Thoracic aorta (tissue), 2 donors: ENCODE measurements at places on chromosomes 6 and 20.

GRCh38 chr6:18034798-18035202 is 47.4 kb upstream of the KIF13A start:
- no peak for DNase-seq

- DNase-seq: no peak
Observed at GRCh38 chr6:42564506-42564825, 637 bp downstream of the UBR2 start.

GRCh38 chr20:21677781-21678180 is 27.7 kb upstream of the PAX1 start:
- DNase-seq: no peak

- no peak for DNase-seq
Observed at GRCh38 chr20:3135507-3136070, 24.1 kb downstream of the FASTKD5 start.

DNA sequence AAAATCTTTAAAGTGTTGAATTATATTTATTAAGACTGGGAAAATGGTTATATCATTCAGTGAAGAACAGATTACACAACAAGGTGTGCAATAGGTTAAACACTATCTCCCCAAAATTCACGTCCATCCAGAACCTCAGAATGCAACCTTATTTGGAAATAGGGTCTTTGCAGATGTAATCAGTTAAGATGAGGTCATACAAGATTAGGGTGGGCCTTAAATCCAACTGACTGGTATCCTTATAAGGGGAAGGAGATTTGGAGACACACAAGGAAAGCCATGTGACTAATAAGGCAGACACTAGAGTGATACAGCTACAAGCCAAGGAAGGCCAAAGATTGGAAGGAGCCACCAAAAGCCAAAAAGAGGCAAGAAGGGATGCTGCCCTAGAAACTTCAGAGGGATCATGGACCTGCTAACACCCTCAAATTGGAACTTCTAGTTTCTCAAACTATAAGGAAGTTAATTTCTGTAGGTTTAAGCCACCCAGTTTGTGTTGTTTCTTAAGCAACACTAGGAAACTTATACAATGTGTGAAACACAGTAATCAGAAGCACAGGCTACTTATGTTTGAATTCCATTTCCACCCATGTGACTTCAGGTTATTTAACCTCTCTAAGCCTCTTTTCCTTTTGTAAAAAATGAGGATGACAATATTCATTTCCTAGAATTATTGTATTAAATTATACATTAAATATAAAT is 16.9 kb downstream of the ILRUN start:
- DNase-seq: no peak

GRCh38 chr20:58778760-58779159 is 71.9 kb downstream of the GNAS-AS1 start:
- DNase-seq: no peak

- DNase-seq: no peak
Observed at GRCh38 chr6:158330016-158330415, 17.8 kb downstream of the TULP4 start.

DNA sequence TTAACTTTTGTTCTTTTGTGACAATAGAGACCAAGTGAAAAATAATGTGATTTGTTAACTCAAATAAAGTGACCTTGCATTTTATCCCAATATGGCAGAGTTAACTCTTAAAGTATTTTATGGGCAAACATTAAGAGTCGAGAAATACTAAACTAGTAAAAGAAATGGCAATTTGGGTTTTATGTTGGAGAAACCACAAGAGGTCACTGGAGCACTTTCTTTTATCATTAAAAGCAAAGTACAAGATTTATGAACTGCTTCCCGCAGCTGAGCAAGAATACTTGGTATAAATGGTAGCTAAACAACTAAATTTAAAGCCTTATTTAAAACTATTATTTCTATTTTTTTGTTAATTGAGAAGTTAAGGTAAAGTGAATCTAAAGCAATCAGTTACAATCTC is 33.5 kb upstream of the MCM9 start:
- no peak for DNase-seq

DNA sequence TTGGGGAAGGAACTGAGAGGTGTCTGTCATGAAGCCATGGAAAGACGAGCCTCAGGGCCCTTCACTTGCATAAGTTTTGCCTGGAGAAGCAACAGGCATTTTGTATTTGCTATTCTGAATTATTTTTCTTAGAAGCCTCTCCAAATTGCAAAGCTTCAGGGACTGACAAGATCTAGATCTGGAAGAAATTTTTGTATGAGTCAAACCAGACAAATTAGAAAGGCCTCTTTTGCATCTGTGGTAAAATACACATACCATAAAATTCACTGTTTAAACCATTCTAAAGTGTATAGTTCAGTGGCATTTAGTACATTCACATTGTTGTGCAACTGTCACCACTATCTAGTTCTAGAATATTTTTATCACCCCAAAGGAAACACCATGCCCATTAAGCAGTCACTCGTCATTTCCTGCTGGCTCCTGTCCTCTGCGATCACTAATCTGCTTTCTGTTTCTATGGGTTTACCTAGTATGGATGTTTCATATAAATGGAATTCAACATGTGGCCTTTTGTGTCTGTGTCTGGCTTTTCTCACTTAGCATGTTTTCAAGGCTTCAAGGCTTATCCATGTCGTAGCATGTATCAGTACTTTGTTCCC is 269.1 kb downstream of the PHF3 start:
- no peak for DNase-seq

DNA sequence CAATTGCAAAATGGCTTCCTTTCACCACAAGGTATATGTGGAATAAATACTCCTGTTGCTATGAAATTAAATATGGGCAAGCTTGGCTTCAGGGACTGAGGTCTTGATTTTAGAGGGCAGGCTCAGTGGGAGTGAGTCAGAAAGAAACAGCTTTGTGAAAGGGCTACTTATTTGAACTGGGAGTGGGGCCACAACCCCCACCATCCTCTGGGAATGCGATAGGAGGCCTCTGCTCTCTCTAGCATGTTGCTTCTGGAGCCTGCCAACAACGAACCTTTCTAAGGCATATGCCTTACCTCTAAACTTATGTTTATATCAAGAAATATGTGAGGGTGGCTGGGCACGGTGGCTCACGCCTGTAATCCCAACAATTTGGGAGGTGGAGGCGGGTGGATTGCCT is 149.7 kb downstream of the LRRC1 start:
- no peak for DNase-seq

DNA sequence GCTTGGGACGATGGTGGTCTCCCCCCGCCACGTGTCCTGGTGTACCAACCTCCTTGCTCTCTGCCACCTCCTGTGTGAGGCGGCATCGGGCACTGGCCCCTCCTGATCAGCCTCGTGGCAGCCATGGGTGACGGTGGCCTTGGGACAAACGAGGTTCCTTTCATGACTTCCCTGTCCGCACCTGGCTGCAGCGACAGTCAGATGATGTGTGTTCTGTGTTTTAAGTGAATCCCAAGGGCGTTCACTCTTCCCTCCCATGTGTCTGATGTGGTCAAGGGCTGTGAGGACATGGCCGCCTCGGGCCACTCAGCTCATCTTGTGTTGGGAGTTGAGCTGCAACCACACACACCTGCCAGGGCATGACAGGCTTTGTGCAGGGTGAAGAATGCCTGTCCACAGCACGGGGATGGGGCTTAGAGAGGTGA is 30.4 kb upstream of the PCMTD2 start:
- no peak for DNase-seq

- no peak for DNase-seq
Observed at GRCh38 chr20:64191002-64191401, 26.8 kb downstream of the MYT1 start.

DNA sequence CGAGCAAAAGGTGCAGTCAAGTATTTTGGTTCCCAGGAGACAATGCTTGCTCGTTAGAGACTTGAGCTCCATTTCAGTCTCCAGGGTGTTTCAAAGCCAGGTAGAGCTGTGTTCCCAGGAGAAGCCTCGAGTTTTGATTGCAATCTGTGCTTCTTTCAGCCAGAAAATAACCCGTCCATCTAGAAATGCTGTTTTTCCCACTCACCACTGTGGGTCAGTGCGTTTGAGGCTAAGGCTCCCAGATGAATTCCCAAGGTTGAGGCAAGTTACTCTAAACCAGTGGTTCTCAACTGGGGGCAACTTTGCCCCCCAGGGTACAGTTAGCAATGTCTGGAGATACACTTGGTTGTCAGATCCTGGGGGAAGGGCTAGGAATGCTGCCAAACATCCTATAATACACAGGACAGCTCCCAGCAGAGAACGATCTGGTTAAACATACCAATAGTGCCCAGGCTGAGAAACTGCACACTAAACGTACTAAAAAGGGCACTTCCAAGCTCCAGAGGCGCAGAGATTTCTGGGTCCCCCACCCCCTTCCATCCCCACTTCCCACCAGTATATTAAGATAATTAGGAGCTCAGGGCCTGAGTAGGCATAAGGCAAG is 13.8 kb downstream of the BMP7 start:
- DNase-seq: no peak

DNA sequence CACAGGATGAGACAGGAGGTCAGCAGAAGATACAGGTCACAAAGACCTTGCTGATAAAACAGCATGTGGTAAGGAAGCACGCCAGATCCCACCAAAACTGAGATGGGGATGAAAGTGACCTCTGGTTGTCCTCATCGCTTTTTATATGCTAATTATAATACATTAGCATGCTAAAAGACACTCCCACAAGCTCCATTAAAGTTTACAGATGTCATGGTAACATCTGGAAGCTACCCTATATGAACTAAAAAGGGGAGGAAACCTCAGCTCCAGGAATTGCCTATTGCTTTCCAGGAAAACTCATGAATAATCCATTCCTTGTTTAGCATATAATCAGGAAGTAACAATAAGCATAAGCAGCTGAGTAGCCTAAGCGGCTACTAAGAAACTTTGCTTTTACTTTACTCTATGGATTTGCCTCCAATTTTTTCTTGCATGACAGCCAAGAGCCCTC is 8.4 kb upstream of the RIN2 start:
- DNase-seq: no peak

GRCh38 chr6:11428895-11429294 is 108.7 kb upstream of the TMEM170B start:
- DNase-seq: no peak

DNA sequence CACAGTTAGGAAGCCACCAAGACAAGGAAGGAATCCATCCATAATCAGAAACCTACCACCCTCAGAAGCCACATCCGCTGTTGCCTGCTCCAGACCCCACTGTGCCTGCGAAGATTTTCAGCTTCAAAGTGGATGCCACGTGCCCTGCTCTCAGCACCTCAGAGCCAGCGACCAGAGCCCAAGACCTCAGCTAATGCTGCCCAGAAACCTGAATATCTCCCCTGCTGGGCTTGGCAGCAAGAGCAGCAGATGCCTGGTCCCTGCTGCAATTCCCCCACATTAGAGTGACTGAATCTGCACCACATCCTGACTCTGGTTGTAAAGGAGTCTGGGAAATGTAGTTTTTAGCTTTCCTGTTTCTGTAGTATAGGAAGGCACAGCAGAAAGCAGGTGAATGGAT is 10.7 kb upstream of the ULBP3 start:
- no peak for DNase-seq

GRCh38 chr6:80769106-80769505 is 662.6 kb downstream of the BCKDHB start:
- DNase-seq: no peak

GRCh38 chr6:135820340-135820739 is 31.2 kb upstream of the PDE7B start:
- no peak for DNase-seq

GRCh38 chr6:53741034-53741823 is 53.6 kb upstream of the LRRC1 start:
- DNase-seq: no peak

- DNase-seq: no peak
Observed at GRCh38 chr6:43821101-43821886, 51.3 kb downstream of the VEGFA start.

DNA sequence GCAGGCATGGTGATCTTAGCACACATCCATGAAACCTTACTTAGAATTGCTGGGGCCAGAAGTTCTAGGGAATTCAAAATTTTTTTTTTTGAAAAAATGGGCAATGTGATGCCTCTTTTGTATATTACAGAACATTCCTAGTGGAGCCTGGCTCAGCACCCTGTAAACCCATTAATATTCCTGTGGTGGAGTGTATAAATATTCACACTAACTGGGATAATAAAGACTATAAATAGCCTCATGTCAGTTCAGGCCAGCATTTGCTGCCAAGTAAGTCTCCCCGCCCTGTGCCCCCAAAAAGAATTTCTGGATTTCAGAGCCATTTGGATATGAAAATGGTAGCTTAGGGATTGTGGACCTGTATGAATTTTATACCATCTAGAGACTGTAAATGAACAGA is 14.8 kb downstream of the BANF2 start:
- no peak for DNase-seq

- no peak for DNase-seq
Observed at GRCh38 chr6:52734072-52734471, 29.2 kb downstream of the GSTA2 start.

DNA sequence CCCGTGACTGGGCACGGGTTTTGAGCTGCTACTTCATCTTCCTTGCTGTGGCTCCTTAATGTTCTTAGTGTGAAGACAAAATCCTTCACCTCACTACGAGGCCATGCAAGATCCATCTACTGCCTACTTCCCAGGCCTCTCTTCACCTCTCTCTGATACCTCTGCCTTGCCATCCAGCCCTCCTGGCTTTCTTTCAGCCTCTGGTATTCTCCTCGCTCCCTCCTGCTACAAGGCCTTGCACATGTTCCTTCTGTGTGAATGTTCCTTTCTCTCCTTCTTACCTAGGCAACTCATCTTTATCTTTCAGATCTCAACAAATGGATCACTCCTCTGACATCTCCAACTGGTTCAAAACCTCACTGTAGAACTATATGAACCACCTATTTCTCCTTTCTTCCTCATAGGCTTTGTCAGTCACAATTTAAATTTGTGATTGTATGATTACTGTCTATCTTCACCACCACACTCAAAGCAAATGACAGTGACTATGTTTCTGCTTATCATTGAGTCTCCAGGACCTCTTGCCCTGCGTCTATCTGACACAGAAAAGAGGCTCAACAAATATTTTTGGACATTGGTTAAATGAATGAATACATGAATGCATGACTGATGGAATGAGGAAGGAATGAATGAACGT is 19.8 kb downstream of the HEY2 start:
- no peak for DNase-seq

DNA sequence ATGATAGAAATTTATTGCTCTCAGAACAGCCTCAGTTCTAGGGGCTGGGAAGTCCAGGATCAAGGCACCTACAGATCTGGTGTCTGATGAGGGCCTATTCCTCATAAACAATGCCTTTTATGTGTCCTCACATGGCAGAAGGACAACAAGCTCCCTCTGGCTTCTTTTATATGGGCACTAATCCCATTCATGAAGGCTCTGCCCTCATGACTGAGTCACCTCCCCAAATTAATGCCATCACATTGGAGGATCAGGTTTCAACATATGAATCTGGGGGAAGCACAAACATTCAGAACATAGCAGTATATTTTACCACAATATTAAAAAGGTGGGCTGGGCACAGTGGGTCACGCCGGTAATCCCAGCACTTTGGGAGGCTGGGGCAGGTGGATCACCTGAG is 58.5 kb upstream of the CCN6 start:
- no peak for DNase-seq

GRCh38 chr6:3997177-3997770 is 81.7 kb downstream of the FAM217A start:
- DNase-seq: no peak
